Brain microvascular endothelial cell (primary cell): ENCODE measurements at places on chromosomes 5 and 9.

DNA sequence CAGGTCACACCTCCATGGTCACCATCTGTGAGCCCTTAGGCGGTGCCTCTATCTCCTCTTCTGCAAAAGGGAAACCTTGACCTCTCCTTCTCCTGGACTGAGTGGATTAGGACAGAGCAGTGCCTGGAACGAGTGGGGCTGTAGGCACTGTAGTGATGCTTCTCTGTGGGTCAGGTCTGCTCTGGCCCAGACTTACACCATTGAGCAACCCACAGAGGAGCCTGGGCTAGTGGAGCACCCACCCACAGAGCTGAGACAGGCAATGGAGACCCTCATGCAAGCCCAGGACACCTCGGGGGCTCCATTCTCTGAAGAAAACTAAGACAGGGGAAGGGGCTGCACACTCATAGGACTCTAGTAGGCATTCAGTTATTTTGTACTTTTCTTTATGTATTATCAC is 400.6 kb downstream of the GADD45G start:
- DNase-seq: no peak

DNA sequence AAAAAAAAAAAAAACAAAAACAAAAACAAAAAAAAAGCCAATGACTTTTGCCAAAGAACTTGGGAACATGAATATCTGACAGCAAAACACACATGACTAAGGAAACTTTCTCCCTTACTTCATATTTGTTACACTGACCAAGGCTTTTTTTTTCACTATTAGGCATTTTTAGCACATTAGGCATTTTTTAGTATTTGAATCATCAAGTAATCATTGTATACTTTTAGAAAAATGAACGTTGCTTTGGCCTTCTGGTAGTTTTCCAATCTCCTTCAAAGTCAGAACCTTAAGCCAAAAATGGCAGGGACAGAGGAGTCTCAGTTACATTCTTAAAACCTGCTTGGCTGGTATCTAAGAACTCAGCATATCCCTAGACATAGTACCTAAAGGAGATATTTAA is 19.3 kb downstream of the NREP start:
- no peak for DNase-seq

DNA sequence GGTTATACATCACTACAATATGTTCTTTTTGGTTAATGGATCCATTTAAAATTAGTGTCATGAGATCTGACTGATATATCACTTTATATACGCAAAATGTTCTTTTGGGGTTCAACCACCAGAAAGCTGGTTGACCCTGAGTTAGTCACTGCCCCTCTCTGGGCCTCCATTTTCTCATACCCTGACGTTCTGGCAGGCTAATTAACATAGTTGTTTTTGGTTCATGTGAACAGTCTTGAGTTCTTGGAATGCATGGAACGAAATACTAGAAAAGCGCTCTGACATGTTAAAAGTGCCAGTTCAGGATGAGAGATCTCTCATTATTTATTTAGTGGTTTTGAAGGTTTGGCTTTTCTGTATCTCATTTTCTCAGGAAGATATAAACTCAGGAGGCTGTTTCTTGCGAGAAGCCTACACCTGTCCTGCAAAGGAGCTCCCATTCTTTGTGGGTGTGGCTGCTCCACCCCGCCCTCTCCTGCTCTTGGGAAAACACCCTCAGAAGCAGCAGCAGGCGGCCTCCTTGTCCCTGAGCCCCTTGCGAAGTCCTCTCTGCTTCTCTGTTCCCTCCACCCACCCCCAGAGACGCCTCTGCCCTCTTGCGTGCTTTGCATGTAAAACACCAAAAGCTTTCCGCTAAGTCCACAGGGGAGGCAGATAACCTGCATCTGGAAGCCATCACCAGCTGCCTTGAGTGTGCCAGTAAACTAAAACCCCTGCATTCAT is 302.4 kb upstream of the PANK3 start:
- no peak for DNase-seq

GRCh38 chr5:154673506-154673905 is 81.7 kb upstream of the LARP1 start:
- DNase-seq: no peak

DNA sequence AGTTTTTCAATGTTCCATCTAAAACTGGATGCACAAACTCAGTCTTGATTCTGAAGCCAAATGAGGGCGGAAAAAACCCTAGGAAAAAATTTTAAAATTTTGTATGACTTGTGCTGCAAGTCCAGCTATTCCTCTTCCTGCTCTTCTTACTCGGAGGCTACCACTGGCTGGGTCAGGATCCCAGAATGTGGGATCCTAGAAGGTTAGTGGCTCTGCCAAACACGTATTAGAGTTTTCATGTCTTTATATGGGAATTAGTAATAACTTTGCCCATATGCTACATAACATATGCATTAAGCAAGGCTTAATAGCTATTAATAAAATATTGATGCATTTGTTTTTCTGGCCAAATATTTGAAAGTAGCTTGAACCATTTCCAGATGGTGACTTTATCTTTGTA is 458.3 kb downstream of the AGTPBP1 start:
- DNase-seq: no peak

GRCh38 chr5:107815109-107815508 is 144.4 kb upstream of the EFNA5 start:
- no peak for DNase-seq
